ENCODE measurements at places on chromosomes 6 and 20. TPM values are rescaled to one million over a fixed set of nuclear protein-coding genes. Genes with fewer than 3 reads are reported as not detected.

The CGAS gene
- 4.3 TPM for total RNA-seq

The PCSK2 gene
- total RNA-seq = not detected

The OGFRL1 gene
- total RNA-seq = 12.4 TPM

The ULBP2 gene
- 8.1 TPM for total RNA-seq

The EMILIN3 gene
- total RNA-seq = under 0.01 TPM

The OVOL2 gene
- total RNA-seq = not detected

The FAM83C gene
- not detected for total RNA-seq

The RHAG gene
- not detected for total RNA-seq

The CLVS2 gene
- not detected for total RNA-seq

The RBPJL gene
- total RNA-seq = not detected

The ACOT8 gene
- 58.3 TPM for total RNA-seq

The SLC22A16 gene
- 1.1 TPM for total RNA-seq

The SRPK1 gene
- 46.1 TPM for total RNA-seq

The CCN5 gene
- not detected for total RNA-seq

The SLC26A8 gene
- total RNA-seq = not detected

The FKBP1C gene
- 0.18 TPM for total RNA-seq

The ZNF341 gene
- total RNA-seq = 2.9 TPM

The RIPPLY2 gene
- not detected for total RNA-seq

The VSTM2L gene
- 12.9 TPM for total RNA-seq

The KIAA1755 gene
- total RNA-seq = 2.8 TPM

The ADAM33 gene
- 19.6 TPM for total RNA-seq

The RAET1G gene
- total RNA-seq = 1.7 TPM

The TTK gene
- 20.5 TPM for total RNA-seq

The SRMS gene
- total RNA-seq = not detected

The CD93 gene
- total RNA-seq = not detected

The NRSN1 gene
- total RNA-seq = not detected

The MAFB gene
- total RNA-seq = 0.71 TPM

The LY6G6D gene
- not detected for total RNA-seq

The WFDC2 gene
- not detected for total RNA-seq

The PBOV1 gene
- total RNA-seq = not detected

The CST7 gene
- total RNA-seq = not detected

Measured in myometrial cell (primary cell).